Effector memory CD8-positive, alpha-beta T cell (primary cell): ENCODE measurements at places on chromosomes 4 and X.

GRCh38 chrX:112056476-112056875 lies 26.1 kb downstream of the TRPC5 start:
- H3K27me3 ChIP-seq, result peaks cover 6% of the 10 kb centered on the region
- H3K36me3 ChIP-seq, result no peaks in the 10 kb centered on the region
- H3K27ac ChIP-seq, result no peak overlapping the region
- no peak overlapping the region for H3K4me3 ChIP-seq

- peaks cover 3% of the 10 kb centered on the region for H3K36me3 ChIP-seq
- no peak overlapping the region for H3K27ac ChIP-seq
- no peak overlapping the region for H3K4me3 ChIP-seq
- H3K4me1 ChIP-seq, result no peaks in the 10 kb centered on the region
Measured at GRCh38 chrX:24276015-24276414, 37.9 kb downstream of the SUPT20HL2 start.

GRCh38 chrX:18884916-18885315 lies 99.0 kb downstream of the PHKA2 start:
- no peak for DNase-seq
- H3K27me3 ChIP-seq, result no peaks in the 10 kb centered on the region
- peak overlapping the region; percentile 92 for H3K27ac ChIP-seq
- H3K36me3 ChIP-seq, result peaks cover 7% of the 10 kb centered on the region

- no peaks in the 10 kb centered on the region for H3K4me1 ChIP-seq
- H3K36me3 ChIP-seq, result no peaks in the 10 kb centered on the region
- H3K27ac ChIP-seq, result no peak overlapping the region
- no peak overlapping the region for H3K4me3 ChIP-seq
Measured at GRCh38 chr4:76722838-76723237, 175.1 kb downstream of the SOWAHB start.

GRCh38 chrX:13742397-13743176 lies 8.0 kb downstream of the OFD1 start:
- H3K4me1 ChIP-seq, result peaks cover 26% of the 10 kb centered on the region
- H3K27ac ChIP-seq, result peak overlapping the region; percentile 96
- H3K36me3 ChIP-seq, result peaks cover 53% of the 10 kb centered on the region
- H3K4me3 ChIP-seq, result peak overlapping the region; percentile 79
- H3K27me3 ChIP-seq, result no peaks in the 10 kb centered on the region

DNA sequence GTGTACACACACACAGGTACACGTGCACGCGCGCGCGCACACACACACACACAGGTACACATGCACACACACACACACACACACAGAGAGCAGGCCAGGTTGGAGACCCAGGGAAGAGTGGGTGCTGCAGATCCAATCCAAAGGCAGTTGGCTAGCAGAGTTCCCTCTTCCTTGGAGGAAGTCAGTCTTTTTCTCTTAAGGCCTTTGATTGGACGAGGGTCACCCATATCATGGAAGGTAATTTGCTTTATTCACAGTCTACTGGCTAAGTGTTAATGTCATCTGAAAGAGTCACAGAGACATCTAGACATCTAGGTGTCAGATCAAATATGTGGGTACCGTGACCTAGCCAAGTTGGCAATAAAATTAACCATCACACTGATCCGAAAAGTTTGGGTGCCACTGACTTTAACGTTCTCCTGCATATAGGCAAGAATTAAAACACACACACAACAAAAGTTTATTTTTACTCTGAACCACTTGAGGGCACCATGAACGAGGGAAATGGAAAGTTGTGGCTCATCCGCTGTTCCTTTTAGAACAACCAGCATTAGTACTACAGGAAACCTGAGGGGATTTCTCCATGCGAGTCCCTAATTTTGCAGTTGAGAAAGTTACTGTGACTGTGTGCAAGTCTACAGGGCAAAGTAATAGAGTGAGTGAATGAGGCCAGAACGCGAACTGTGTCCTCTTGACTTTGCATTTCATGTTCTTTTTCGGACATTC lies 66.0 kb upstream of the STOX2 start:
- H3K27ac ChIP-seq, result no peak overlapping the region
- peaks cover 28% of the 10 kb centered on the region for H3K27me3 ChIP-seq
- DNase-seq, result no peak
- no peaks in the 10 kb centered on the region for H3K36me3 ChIP-seq
- H3K4me1 ChIP-seq, result no peaks in the 10 kb centered on the region
- no peak overlapping the region for H3K4me3 ChIP-seq

- DNase-seq, result no peak
- H3K27me3 ChIP-seq, result no peaks in the 10 kb centered on the region
- no peak overlapping the region for H3K27ac ChIP-seq
- H3K36me3 ChIP-seq, result no peaks in the 10 kb centered on the region
- H3K4me3 ChIP-seq, result no peak overlapping the region
Measured at GRCh38 chrX:97854086-97854485, 970.4 kb downstream of the RPA4 start.

DNA sequence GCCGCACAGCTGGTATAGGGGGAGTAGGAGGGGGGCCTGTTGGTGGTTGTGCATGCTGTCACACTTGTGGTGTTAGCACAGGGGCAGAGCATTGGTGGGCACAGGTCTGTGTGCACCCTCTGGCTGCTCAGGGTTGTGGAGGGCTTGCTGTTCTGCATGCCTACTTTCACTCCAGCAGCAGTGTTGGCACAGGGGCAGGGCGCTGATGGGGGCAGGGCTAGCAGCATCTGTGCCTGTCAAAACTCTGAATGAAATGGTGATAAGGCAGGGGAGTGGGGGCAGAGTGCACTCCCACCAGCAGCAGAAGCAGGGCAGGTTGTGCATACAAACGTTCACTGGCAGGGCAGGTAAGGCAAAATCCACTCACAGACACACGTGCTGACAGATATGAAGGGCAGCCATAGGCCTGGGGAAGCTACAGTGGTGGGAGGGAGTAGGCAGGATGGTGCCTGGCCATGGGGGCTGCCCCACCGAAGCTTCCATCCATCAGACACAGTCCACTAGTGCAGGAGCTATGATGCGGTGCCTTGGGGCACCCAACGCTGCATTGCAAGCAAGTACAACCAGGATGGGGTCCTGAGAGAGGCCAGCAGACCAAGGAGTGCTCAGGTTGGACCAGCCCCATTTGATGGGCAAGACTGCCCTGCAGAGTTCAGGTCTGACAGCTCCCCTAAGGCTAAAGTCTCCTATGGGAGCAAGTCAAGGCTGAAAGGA lies 160.7 kb upstream of the SPANXC start:
- no peak for DNase-seq
- H3K4me3 ChIP-seq, result no peak overlapping the region
- H3K4me1 ChIP-seq, result no peaks in the 10 kb centered on the region
- H3K27me3 ChIP-seq, result no peaks in the 10 kb centered on the region
- no peak overlapping the region for H3K27ac ChIP-seq
- no peaks in the 10 kb centered on the region for H3K36me3 ChIP-seq

GRCh38 chr4:126046081-126046614 lies 731.4 kb downstream of the FAT4 start:
- no peak overlapping the region for H3K27ac ChIP-seq
- DNase-seq, result no peak
- no peaks in the 10 kb centered on the region for H3K4me1 ChIP-seq
- H3K4me3 ChIP-seq, result no peak overlapping the region
- no peaks in the 10 kb centered on the region for H3K36me3 ChIP-seq

GRCh38 chr4:1487106-1487505 lies 80.9 kb upstream of the NKX1-1 start:
- no peak overlapping the region for H3K27ac ChIP-seq
- H3K4me1 ChIP-seq, result no peaks in the 10 kb centered on the region
- DNase-seq, result no peak
- peaks cover 58% of the 10 kb centered on the region for H3K27me3 ChIP-seq
- no peaks in the 10 kb centered on the region for H3K36me3 ChIP-seq

DNA sequence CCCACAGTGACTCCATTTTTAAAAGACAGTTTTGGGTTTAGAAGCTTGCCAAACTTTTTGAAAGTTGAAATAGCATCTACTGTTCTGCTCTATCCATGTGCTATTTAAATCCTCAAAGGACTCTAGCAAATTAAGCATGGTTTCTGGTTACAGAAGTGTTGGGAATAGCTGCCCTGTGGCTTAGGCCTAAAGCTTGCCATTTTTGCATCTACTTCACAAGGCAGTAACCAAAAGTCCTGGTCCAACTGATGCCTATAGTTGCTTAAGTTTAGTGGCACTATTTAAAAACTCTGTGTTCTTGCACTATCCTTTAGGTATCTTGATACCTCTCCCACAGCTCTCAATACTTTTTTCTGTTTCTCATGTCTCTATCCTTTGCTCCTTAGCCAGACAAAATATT lies 251.0 kb upstream of the GPC4 start:
- H3K36me3 ChIP-seq, result no peaks in the 10 kb centered on the region
- H3K27ac ChIP-seq, result no peak overlapping the region
- H3K4me3 ChIP-seq, result no peak overlapping the region
- no peaks in the 10 kb centered on the region for H3K4me1 ChIP-seq
- H3K27me3 ChIP-seq, result no peaks in the 10 kb centered on the region

- no peak overlapping the region for H3K4me3 ChIP-seq
- H3K36me3 ChIP-seq, result no peaks in the 10 kb centered on the region
- H3K27me3 ChIP-seq, result no peaks in the 10 kb centered on the region
- H3K27ac ChIP-seq, result no peak overlapping the region
- H3K4me1 ChIP-seq, result no peaks in the 10 kb centered on the region
Measured at GRCh38 chr4:84877051-84877833, 89.2 kb downstream of the WDFY3 start.

GRCh38 chr4:78293821-78294301 lies 236.7 kb downstream of the FRAS1 start:
- no peak for DNase-seq
- H3K4me1 ChIP-seq, result no peaks in the 10 kb centered on the region
- no peak overlapping the region for H3K4me3 ChIP-seq
- H3K27ac ChIP-seq, result no peak overlapping the region
- no peaks in the 10 kb centered on the region for H3K36me3 ChIP-seq
- no peaks in the 10 kb centered on the region for H3K27me3 ChIP-seq

DNA sequence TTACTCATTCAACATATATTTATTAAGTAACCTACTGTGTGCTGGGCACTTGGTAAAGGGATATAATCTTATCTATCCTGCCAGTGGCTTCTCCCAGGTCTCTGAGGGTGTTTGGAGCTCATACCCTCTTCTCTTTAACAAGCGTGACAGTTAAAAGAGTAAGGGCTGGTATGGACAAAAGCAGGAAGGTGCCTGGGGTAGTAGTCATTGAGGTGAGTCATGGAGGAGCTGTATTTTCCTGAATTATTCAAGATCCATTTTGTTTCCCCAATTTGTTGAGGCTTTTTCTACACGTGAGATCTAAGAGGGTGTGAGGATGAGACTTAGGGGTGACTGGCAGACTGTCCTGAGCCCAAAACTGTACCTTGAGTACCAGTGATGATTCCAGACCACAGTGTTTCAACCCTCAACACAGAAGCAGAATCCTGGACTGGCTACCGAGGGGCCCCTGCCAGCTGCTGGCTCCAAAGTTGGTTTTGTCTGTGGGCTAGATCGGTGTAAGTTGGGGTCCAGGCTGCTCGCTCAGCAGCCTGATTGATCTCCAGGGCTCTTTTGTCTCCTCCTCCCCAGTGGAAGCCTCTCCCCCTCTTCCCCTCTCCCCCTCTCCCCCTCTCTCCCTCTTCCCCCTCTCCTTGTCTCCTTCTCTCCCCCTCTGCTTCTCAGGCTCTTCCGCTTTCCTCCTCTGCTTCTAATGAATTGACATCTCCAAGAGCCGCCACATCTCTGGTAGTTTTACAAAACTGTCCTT lies at the start of gene DRP2:
Gene DRP2 (plus strand): TSS at position 671 of the 748 bp plus-strand sequence. CDS start 11,862 bp downstream, outside the sequence.
- H3K36me3 ChIP-seq, result no peaks in the 10 kb centered on the region
- H3K27ac ChIP-seq, result no peak within 1 kb of the TSS
- no peak within 1 kb of the TSS for H3K4me3 ChIP-seq
- DNase-seq, result no peak
- no peaks in the 10 kb centered on the region for H3K27me3 ChIP-seq

DNA sequence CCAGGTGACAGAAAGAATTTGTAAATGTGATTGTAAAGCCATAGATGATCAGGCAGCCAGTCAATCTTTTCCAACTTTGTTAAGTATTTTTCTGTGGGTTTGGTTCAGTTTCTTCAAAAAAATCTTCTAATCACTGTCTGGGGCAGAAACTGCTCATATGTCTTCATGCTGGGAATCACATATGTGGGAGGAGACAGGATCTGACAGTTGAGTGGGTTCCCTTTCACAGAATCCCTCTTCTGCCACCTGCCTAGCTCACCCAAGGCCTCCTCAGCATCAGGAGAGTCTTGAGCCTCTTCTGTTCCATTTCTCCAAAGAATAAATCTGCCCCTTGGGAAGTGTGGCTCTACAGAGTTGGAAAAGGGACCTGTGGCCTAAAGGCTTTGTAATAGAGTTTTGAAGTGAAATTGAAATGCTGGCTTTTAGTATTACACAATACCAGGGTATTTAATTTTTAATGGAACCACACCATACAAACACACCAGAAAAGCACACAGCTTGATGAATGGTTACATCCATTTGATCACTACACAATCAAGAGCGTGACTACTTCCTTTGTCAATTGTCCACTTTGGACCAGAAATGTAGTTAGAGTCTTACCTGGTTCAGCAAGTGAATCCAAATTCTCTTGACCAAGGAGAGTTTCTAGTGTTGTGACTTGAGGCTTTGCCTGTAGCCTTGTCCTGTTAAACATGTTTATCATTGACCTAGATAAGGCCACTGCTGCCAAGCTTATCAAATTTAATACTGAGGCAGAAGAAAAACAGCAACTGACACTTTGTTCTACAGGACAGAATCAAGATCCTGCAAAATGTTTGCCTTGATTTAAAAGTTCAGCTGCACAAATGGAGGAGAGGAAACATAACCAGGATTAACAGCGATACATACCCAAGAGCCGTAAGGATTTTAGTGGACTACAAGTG lies 20.4 kb downstream of the MSMO1 start:
- peaks cover 6% of the 10 kb centered on the region for H3K36me3 ChIP-seq
- H3K4me3 ChIP-seq, result no peak overlapping the region
- H3K27ac ChIP-seq, result no peak overlapping the region
- no peaks in the 10 kb centered on the region for H3K4me1 ChIP-seq
- peaks cover 22% of the 10 kb centered on the region for H3K27me3 ChIP-seq
- DNase-seq, result no peak

GRCh38 chr4:29309050-29309449 lies 1411.1 kb upstream of the PCDH7 start:
- no peak overlapping the region for H3K27ac ChIP-seq
- H3K4me3 ChIP-seq, result no peak overlapping the region
- no peak for DNase-seq
- H3K36me3 ChIP-seq, result no peaks in the 10 kb centered on the region
- H3K4me1 ChIP-seq, result no peaks in the 10 kb centered on the region

DNA sequence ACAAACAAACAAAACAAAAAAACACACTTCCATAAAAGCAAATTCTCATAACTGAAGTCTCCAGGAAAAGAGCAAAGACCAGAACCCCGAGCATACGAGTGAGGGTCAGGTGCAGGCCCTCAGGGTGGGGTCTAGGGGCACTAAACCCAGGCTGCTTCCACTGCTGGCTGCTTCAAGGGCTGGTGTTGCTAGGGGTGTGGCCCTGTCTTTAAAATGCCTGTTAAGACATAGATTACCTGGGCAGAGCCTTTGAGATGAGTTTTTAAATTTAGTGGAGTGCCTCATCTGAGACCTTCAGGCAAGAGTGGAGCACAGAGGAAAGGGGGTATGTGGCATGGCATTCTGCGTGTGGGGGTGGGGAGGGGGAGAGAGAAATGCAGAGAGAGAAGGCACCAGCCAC lies 87.0 kb downstream of the FHDC1 start:
- peaks cover 33% of the 10 kb centered on the region for H3K27me3 ChIP-seq
- no peak overlapping the region for H3K4me3 ChIP-seq
- no peaks in the 10 kb centered on the region for H3K4me1 ChIP-seq
- DNase-seq, result no peak
- no peak overlapping the region for H3K27ac ChIP-seq
- no peaks in the 10 kb centered on the region for H3K36me3 ChIP-seq

GRCh38 chrX:19912-20571 lies 261.1 kb upstream of the PLCXD1 start:
- peak overlapping the region; percentile 93 for H3K4me3 ChIP-seq
- peak overlapping the region; percentile 69 for H3K27ac ChIP-seq
- H3K27me3 ChIP-seq, result no peaks in the 10 kb centered on the region
- peaks cover 5% of the 10 kb centered on the region for H3K4me1 ChIP-seq
